Foreskin melanocyte (primary cell): ENCODE measurements at places on chromosomes 2 and 18.

DNA sequence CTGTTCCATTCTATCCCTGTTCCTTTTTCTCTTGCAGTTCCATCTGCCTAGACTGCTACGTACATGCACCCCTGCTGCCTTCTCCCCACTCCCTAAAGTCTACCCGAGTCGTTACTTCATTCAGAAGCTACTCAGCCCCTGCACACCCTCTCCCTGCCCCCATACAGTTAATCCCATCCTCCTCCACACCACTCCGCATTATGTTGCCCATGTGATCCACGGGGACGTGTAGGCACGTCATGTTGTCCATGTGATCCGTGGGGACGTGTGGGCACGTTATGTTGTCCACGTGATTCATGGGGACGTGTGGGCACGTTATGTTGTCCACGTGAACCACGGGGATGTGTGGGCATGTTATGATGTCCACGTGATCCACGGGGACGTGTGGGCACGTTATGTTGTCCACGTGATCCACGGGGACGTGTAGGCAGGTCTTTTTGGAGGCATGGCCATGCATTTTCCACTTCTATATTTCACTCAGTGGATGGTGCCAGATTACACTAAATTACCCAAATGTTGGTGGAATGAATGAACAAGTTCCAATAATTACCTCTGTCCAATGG, 299.5 kb downstream of the DCDC2C start:
- DNase-seq, result no peak

DNA sequence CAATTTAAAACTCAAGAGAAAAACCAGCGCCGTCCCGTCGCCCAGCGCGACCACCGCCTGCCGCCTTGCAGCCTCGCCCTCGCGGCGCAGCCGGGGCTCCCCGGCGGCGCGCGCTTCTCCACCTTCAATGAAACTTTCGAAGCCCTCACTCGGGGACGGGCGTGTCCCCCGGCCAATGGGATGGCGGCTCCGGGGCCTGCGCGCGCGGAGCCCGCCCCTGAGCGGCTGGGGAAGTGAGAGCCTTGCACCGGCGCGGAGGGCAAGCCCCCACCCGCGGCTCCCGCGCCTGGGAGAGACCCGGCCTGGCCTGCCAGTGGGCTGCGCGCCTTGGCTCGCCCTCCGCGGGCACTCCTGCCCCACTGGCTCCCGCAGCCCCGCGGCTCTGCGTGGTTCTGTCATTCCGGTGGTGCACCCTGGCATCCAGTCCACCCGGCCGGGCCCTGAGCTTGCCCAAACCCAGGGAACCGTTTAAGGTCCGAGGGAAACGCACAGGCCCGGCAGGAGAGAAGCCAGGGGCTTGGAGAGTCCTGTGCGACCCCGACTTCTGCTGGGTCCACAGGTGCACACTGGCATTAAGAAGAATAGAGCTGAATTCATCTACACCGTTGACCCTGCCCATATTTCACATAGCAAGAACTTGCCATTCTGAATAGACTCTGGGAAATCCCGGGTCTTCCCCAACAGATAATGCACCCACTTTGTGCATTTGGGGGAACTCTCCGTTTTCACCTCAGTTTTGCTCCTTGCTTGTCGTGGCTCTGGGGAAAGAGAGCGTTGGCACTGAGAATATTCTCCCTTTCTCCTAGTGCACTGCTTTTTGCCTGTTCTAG, at the start of gene PIEZO2:
Gene PIEZO2, minus strand, starts transcription at position 129 of the 830 bp plus-strand sequence. CDS start 981 bp downstream, outside the sequence.
- DNase-seq, result no peak

- DNase-seq, result no peak
These were observed 236.5 kb downstream of the ZNF804A start for GRCh38 chr2:184834699-184835397.

DNA sequence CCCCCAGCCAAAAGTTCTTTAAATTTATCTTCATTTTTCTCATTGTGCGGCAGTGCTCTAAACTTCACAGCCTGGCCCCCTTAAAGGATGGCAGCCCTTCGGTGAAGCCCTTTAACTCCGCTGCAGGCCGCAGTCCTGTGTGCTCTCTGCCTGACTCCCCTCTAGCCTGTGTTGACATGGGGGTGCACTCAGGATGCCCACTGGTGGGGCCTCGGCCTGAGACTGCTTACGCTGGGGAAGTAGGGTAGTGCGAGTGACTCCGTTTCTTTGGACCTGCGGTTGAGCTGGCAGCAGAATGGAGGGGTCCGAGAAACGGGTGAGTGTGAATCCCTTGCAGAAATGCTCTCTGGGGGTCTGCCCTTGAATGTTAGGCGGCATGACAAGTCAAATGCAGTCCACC, 5.6 kb downstream of the RAB12 start:
- DNase-seq, result no peak

- no peak for DNase-seq
These were observed 54.3 kb downstream of the PKDCC start for GRCh38 chr2:42102024-42102590.

DNA sequence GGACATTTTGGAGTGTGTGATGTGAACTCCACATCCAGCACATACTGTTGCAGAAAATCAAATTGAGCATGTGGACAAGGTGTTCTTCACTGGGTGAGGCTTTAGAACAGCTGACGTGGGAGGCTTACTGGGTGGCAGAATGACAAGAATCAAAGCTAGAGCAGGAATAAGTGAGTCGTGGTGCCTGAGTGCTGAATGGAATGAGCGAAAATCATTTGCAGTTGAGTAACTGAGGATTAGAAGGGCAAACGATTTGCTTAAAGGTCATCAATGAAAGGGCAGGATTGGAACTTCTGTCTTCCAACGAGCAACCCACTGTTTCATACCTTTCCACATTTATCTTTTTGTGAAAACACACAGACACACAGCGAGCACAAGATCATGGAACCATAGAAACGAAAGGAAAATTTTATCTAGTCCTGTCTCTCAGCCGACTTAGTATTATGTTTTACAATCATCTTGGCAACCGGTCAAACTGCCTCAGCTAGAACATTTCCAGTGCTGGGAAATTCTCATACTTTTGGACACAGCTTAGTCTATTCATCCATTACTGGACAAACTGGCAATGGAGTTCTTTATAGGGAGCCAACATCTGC, 7.2 kb upstream of the DAW1 start:
- no peak for DNase-seq
